ENCODE measurements at places on chromosomes 11 and 22.

DNA sequence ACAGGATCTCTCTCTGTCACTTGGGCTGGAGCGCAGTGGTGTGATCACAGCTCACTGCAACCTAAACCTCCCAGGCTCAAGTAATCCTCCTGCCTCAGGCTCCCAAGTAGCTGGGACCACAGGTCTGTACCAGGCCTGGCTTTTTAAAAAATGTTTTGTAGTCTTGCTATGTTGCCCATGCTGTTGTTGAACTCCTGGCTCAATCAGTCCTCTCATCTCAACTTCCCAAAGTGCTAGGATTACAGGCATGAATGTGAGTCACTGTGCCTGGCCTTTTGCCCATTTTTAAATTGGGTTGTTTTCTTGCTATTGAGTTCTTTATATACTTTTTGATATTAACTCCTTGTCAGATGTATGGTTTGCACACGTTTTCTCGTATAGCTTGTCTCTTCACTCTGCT lies 33.0 kb upstream of the PITPNB start:
- no peak for DNase-seq

DNA sequence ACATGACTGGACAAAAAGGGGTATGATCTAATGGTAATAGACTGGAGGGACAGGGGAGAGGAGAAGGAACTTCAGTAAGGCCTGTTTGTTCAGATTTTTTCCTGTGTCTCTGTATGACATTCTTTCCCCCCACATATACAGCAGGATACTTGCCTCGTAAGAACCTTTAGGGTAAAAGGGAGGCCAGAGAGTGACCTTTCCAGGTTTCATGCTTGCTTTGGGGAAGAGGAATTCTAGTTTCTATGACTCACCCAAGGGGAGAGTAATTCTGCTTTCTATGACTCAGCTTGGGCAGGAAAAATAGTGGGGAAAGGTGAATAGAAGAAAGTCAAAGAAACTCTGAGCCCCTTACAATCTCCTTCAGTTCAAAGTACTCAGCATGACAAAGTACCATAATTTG lies 457.0 kb downstream of the DLG2 start:
- DNase-seq, result no peak

DNA sequence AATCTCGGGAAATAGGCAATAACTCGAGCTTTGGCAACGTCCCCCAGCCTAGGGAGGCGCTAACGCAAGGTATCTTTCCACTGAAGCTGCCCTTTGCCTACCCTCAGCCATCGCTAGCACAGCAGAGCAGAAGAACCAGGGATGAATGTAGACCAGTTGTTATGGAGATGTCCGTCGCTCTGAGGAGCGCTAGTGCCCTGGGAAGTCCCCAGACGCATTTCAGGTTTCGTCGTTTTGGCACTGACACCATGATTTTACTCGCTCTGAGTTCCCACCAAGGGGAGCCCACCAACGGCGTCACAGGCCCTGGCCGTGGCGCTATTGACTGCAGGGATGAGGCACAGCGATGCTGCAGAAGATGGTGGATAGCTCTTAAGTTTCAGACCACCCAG lies 22.7 kb upstream of the BDNF start:
- no peak for DNase-seq

DNA sequence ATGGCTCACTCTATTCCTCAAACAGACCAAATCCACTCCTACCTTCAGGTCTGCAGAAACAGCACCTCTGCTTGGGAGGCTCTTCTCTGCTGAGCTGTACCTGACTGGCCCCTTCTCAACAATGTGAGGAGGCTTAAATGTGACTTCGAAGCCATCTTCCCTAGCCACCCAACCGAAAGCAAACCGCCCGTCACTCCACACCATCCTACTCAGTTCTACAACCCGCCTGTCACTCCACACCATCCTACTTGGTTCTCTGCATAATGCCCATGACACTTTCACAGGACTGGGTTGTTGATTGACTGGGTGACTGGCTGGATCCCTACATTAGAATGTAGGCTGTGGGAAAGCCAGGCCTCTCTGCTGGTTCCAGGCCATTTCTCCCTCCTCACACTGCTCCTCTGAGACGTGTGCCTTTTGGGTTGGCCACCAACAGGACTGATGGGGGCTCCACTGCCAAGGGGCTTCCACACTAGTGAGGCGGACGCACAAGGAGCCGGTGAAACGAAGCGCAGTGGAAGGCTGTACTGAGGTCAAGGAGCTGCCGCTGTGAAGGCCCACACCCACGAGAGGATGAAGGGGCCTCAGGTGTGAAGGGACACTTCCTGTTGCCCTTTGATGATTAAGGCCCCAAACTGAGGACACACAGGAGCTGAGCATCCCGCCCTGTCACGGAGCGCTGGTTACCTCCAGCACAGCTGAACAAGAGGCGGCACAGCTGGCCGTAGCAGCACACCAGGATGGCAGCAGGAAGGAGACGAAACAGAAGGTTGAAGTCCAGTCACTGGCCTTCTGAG lies 47.5 kb upstream of the SPATA19 start:
- no peak for DNase-seq

GRCh38 chr11:2426826-2427521 lies 17.3 kb downstream of the TRPM5 start:
- DNase-seq, result no peak

DNA sequence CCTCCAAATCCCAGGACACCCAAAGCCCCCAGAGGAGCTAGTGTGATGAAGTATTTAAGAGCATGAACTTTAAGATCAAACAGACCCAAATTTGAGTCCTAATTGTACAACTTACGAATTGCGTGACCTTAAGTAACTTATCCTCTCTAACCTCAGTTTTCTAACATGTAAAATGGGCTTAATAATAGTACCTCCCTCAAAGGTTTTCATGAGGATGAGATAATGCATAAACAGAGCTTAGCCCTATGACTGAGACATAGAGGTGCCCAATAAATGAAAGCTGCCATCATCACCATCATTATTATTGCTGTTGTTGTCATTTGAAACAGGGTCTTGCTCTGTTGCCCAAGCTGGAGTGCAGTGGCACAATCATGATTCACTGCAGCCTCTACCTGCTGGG lies 9.2 kb downstream of the SCN2B start:
- no peak for DNase-seq

DNA sequence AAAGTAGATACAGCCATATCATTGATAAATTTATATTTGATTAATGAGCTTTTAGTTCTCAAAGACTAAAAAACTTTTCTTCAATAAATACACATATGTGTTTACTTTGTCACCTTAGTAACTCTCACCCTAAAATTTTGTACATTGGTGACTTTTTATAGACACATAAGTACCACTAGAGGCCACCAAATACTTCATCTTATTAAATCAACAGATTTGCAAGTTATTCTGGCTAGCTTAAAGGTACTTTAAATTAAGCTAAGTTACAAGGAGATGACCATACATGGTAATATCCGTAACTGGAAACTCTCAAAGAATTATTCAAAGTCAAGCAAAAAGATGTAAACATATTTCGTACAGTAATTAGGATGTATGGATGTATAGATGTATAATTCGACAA lies 112.2 kb downstream of the SBF2 start:
- no peak for DNase-seq

- DNase-seq, result no peak
Measured at GRCh38 chr11:134358165-134358855, 26.5 kb downstream of the GLB1L2 start.

Measured in stimulated activated CD8-positive, alpha-beta memory T cell treated with anti-CD3 and anti-CD28 coated beads, Interleukin-4, amount 100 ng/mL, for 4 hours (primary cell).